ENCODE measurements at places on chromosomes 11 and 22.

GRCh38 chr11:67345247-67345919, 8.0 kb downstream of the POLD4 start:
- DNase-seq = no peak

- DNase-seq = no peak
Measured at GRCh38 chr11:100874203-100874602, 187.1 kb downstream of the ARHGAP42 start.

GRCh38 chr11:19072464-19072863, 11.9 kb upstream of the MRGPRX2 start:
- no peak for DNase-seq

GRCh38 chr11:85595285-85595884, 31.8 kb downstream of the DLG2 start:
- no peak for DNase-seq

GRCh38 chr11:65530157-65530496, 5.2 kb downstream of the SCYL1 start:
- no peak for DNase-seq

Data from stimulated activated CD8-positive, alpha-beta memory T cell treated with anti-CD3 and anti-CD28 coated beads, Interleukin-4, amount 100 ng/mL, for 24 hours (primary cell).